ENCODE measurements at places on chromosomes 4 and X. TPM values are rescaled to one million over a fixed set of nuclear protein-coding genes. Genes with fewer than 3 reads are reported as not detected.

NPY5R gene
- 0.11 TPM for polyA plus RNA-seq

FAM9B gene
- not detected for polyA plus RNA-seq

P2RY8 gene
- 6.1 TPM for polyA plus RNA-seq

BOD1L1 gene
- polyA plus RNA-seq, result 10.9 TPM

NR3C2 gene
- 3.6 TPM for polyA plus RNA-seq

EOLA1 gene
- polyA plus RNA-seq, result 45.6 TPM

MSANTD1 gene
- 0.33 TPM for polyA plus RNA-seq

PRAF2 gene
- polyA plus RNA-seq, result 20.7 TPM

CPLX1 gene
- 5.9 TPM for polyA plus RNA-seq

DCHS2 gene
- not detected for polyA plus RNA-seq

TIMM17B gene
- 74.0 TPM for polyA plus RNA-seq

TMEM144 gene
- 2.3 TPM for polyA plus RNA-seq

DNA sequence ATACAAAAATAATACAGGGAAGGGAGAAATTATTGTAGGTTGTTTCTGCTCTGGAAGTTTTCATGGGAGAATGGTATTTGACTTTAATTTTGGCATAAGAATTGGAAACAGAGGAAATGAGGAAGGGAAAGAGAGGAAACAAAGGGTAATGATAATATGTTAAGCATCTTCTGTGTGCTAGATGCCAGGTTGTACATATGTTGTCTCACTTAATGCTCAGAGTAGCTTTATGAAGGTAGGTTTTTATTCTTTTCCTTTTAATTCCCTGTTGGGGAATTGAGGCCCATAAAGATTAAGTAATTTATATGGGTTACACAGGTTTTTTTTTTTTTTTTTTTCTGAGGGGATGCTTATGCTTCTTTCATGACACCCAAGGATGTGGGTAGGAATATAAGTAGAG is 19.2 kb downstream of the BLTP1 start:
- no peak for DNase-seq

DNA sequence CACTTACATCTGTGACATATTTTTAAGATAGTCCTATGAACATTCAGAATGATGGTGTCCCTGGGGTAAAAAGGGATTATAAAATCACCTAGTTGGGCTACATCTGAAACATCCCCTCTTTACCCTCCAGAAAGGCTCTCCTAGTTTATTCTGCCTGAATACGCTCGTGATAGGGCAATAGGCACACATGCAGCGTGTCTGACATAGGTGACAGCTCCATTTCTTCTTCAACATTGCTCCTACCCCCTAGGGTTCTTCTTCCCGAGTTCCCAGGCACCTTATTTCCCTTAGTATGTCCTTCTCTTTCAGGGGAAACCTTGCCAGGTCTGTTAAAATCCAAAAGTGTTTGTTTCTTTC is 27.1 kb upstream of the CFAP299 start:
- DNase-seq, result no peak

GRCh38 chr4:80017125-80017854 is 55.7 kb downstream of the ANTXR2 start:
- no peak for DNase-seq

DNA sequence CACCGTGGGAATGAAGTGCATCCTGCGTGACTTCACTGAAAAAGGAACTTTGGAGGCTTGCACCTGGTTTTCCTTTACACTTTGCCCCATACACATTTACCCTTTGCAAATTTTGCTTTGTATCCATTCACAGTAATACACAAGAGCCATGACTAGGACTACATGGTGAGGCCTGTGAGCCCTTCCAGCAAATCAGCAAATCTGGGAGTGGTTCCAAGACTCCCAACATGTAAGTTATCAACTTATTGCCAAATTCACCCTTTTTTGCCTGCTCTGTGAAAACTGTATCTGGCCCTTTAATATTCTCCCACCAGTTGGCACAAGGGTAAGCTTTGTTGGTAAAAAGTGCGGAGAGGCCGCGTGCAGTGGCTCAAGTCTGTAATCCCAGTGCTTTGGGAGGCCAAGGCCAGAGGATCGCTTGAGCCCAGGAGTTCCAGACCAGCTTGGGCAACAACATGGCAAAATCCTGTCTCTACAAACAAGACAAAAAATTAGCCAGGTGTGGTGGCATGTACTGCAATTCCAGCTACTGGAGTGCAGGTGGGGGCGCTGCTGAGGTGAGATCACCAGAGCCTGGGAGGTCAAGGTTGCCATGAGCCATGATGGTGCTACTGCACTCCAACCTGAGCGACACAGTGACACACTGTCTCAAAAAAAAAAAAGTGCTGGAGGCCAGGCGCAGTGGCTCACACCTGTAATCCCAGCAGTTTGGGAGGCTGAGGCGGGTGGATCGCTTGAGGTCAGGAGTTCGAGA is 5.0 kb downstream of the PRMT9 start:
- no peak for DNase-seq

- peak; percentile 62 for DNase-seq
Measured at GRCh38 chr4:13705521-13706041, 78.1 kb upstream of the BOD1L1 start.

- DNase-seq, result no peak
Measured at GRCh38 chr4:129328162-129328561, 232.2 kb downstream of the C4orf33 start.

DNA sequence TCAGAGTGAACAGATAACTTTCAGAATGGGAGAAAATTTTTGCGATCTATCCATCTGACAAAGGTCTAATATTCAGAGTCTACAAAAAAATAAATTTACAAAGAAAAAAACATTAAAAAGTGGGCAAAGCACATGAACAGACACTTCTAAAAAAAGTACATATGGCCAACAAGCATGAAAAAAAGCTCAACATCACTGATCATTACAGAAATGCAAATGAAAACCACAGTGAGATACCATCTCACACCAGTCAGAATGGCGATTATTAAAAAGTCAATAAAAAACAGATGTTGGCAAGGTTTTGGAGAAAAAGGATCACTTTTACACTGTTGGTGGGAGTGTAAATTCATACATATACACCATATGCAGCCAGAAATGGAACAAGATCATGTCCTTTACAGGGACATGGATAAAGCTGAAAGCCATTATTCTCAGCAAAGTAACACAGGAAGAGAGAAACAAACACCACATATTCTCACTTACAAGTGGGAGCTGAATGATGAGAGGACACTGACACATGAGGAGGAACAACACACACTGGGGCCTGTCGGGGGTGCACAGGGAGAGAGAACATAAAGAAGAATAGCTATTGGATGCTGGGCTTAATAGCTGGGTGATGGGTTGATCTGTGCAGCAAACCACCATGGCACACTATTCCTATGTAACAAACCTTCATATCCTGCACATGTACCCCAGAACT is 41.6 kb upstream of the ITM2A start:
- DNase-seq, result no peak

GRCh38 chr4:34181891-34182290 is 2062.4 kb downstream of the ARAP2 start:
- no peak for DNase-seq

DNA sequence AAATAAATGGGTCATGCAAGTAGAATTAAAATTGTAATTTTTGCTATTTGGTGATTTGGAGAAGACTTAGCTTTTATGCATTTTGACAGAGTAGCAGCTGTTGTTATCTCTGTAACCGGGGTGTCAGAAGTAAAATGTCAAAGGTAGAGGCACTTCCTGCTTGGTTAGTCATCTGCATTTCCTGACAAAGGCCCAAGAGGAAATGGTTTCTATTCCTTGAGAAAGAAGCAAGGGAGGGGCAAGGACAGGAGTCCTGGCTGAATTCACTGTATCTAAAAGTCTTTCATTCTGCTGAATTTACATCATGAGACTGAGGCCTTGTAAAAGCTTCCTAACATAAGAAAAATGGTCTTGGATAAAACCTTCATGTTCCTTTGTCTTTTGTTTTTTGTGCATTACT is 550.9 kb upstream of the BOD1L1 start:
- DNase-seq, result no peak

DNA sequence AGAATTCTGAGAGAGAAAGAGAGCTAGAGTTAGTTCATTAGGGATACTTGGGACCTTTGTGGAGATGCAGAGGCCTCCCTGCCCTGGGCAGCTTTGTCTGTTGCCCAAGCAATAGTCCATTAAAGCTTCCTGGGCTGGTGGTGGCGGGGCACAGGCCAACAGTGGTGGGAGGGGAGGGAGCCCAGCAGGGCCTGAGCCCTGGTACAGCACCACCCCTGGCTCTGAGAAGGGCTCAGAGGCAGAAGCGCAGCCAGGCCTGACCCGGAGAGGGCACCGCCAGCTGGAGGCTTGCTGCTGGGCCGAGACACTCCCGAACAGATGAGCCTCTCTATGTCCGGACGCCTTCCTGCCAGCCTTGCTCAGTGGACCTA is 65.3 kb downstream of the EFNB1 start:
- DNase-seq, result no peak

- DNase-seq, result no peak
Measured at GRCh38 chrX:113522814-113523213, 682.2 kb upstream of the AMOT start.

- no peak for DNase-seq
Measured at GRCh38 chr4:37780444-37781130, 45.9 kb upstream of the PGM2 start.

DNA sequence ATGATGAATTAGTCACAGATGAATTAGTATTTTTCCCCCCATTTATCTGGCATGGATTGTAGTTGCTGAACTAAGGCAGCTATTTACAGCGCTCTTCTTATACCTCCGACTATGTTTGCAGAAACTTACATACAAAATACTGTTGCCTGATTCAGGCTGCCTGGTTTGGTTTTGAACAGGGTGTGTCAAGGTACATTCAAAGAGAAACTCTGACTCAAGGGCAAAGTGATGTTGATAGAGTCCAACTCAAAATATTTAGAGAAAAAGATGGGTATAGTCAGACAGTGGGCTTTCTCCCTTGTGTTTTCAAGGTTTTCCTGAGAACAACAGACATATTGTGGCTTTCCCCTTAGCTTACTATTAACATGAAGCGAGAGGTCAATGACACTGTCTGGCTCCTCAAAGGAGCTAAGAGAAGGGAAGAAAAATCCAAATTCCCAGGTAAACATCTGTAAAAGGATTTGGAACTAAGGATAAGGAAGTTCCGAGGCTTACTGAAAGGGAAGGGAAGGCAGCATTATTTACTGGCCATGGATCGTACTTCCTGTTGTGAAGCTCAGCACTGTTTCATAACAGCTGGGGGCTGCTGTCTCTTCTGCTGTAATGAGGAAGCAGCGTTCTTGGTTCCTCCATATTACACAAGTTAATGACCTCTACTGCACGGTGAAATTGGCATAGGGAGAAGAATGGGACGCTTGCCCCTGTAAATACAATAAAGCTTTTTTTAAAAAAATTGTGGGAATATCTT is 30.9 kb downstream of the FAM9C start:
- DNase-seq, result no peak
